ENCODE measurements at places on chromosomes 3 and 15. TPM values are rescaled to one million over a fixed set of nuclear protein-coding genes. Genes with fewer than 3 reads are reported as not detected.

DNA sequence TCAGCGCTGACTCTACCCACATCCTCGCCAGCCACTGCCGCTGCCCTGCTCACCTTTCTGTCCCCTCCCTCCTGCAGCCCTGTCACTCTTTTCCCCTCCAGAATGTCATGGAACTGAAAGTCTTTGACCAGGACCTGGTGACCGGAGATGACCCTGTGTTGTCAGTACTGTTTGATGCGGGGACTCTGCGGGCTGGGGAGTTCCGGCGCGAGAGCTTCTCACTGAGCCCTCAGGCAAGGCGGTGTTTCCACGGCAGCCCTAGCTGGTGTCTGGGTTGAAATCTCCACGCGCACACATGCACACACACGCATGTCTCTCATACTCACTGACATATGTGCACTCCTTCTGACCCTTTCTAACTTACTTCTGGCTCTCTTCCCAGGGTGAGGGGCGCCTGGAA lies 2.0 kb downstream of the PLA2G4B start:
- no peak for DNase-seq

- no peak for DNase-seq
These were observed 222.6 kb upstream of the NECTIN3 start for GRCh38 chr3:110849064-110849463.

DNA sequence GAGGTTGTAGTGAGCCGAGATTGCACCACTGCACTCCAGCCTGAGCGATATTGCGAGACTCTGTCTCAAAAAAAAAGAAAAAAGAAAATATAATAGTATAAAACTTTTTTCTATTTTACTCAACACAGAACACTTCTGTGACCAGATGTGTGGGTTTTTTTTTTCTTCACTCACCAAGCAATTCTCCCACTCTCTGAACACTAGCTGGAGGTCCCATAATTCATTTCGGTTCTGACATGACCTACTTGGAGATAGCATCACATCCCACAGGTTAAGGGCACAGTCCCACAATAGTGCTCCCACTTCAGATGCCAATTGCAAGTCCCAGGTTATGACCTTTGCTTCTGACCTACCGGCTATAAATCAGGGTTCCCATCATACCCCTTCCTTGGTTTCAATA lies 35.0 kb downstream of the KAT2B start:
- no peak for DNase-seq

The EPHB3 gene
- 5.2 TPM for total RNA-seq

The SI gene
- 78.4 TPM for total RNA-seq

GRCh38 chr3:8882171-8882593 lies 81.1 kb downstream of the RAD18 start:
- no peak for DNase-seq

- DNase-seq = no peak
These were observed 51.5 kb downstream of the PGPEP1L start for GRCh38 chr15:98955961-98956723.

DNA sequence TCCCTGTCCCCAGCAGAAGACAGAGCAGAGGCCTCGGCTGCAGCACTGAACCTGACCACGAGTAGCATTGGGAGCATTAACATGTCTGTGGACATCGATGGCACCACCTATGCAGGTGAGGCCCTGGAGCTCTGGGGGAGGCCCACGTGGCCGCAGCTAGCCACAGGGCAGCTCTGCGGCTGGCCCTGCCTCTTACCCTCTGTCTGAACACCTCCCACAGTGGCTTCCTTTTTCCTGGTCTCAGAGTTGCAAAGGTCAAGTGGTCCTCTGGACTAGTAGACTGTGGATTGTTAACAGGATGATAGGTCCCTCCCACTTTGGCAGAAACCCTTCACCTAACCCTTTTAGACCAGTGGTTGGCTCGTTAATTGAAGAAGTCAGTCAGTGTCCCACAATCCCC lies 22.5 kb upstream of the CLK3 start:
- DNase-seq = no peak

The OR4F6 gene
- not detected for total RNA-seq

The PLD1 gene
- 71.1 TPM for total RNA-seq

DNA sequence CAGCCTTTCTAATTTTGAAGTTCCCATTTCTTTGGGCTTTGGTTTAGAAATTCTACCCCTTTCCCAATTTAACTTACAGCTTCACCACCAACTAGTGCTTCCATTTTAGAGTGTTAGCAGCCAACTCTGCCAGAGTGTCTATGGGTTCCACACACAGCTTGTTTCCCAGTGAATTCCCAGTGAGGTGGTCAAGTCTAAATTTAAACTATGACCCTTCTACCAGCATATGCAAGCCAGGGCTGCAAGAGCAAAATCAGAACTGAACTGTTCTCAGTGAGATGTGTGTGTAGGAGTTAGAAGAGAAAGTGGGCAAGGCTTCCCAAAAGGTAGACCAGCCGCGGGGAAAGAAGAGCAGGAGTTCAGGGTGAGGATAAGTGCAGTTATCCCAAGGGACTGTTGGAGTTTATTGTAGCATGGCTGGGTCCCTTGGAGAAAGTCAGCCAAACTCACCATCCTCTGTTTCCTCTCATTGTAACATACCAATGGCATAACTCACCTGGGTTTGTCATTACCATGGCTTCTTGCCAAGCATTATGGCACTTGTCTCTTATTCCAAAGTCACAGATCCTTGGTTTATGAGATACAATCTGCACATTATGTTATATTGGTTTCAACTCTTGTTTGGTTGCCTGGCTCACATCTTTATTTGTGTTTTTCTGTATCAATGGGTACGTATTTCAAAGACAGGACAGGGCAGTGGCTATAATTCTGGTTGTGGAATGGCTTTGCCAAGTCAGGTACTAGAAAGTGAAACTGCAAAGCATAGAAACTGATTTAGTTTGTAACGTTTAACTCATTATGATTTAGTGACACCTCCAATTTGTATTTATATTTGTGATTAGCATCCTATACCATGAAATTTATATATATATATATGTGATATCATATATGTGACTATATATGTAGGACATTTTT lies 130.2 kb upstream of the UMPS start:
- DNase-seq = no peak

- DNase-seq = no peak
These were observed 43.9 kb downstream of the B3GNT5 start for GRCh38 chr3:183296944-183297343.

The PROS1 gene
- total RNA-seq = 115 TPM

- peak; percentile 88 for DNase-seq
These were observed 40.4 kb downstream of the WHAMM start for GRCh38 chr15:82849556-82850512.

- no peak for DNase-seq
These were observed 68.8 kb downstream of the FOXB1 start for GRCh38 chr15:60072826-60073465.

GRCh38 chr3:173599673-173600072 lies 202.1 kb downstream of the NLGN1 start:
- no peak for DNase-seq

DNA sequence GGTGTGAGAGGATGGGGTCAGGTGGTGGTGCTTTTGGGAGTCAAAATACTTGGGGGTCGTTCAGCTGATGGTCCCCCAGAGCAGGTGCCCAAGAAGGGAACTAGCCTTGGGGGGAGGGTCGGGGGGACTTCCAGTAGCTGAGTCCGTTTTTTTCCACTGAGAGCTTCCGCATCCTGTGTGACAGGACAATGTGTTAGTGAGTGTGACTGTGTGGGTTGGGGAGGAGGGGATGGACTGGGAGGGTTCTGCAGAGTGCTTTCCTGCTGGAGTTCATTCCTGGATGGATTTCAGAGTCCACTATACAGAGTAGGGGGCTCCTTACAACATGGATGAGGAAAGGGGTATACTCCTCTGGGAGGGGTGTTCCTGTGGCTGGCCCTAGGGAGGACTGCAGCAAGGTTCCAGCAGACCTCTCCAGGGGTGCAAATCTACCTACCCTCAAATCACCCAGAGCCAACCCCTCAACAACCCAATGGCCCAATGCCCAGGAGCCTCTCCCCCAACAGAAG lies 601 bp upstream of the HYAL2 start:
- no peak for DNase-seq

The RYR3 gene
- total RNA-seq = 0.37 TPM

DNA sequence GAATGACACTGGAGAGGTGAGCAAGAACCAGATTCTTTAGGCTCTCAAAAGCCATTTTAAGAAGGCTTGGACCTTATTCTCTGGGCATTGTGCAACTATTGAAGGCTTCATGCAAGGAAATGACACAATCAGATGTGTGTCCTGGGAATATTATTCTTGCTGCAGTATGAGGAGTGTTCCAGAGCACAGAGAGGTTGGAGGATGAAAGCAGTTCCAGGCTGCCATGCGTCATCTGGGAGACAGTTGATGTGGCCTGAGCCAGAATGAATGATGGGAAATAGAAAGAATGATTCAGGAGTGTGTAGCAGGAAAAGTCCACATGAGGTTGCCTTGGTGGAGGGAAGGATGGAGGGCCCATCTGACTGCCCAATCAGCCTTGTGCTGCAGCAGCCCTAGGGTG lies 123.1 kb downstream of the CHCHD6 start:
- no peak for DNase-seq

DNA sequence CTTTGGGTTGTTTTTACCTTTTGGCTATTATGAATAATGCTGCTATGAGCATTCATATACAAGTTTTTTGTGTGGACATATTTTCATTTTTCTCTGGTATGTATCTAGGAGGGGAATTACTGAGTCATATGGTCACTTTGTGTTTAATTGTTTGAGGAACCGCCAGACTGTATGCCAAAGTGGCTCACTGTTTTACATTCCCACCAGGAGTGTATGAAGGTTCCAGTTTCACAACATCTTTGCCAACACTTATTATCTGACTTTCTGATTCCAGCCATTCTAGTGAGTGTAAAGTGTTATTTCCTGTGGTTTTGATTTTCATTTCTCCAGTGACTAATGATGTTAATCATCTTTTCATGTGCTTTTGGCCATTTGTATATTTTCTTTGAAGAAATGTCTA lies 51.8 kb downstream of the CMTM7 start:
- DNase-seq = no peak

The LNP1 gene
- total RNA-seq = 4.3 TPM

DNA sequence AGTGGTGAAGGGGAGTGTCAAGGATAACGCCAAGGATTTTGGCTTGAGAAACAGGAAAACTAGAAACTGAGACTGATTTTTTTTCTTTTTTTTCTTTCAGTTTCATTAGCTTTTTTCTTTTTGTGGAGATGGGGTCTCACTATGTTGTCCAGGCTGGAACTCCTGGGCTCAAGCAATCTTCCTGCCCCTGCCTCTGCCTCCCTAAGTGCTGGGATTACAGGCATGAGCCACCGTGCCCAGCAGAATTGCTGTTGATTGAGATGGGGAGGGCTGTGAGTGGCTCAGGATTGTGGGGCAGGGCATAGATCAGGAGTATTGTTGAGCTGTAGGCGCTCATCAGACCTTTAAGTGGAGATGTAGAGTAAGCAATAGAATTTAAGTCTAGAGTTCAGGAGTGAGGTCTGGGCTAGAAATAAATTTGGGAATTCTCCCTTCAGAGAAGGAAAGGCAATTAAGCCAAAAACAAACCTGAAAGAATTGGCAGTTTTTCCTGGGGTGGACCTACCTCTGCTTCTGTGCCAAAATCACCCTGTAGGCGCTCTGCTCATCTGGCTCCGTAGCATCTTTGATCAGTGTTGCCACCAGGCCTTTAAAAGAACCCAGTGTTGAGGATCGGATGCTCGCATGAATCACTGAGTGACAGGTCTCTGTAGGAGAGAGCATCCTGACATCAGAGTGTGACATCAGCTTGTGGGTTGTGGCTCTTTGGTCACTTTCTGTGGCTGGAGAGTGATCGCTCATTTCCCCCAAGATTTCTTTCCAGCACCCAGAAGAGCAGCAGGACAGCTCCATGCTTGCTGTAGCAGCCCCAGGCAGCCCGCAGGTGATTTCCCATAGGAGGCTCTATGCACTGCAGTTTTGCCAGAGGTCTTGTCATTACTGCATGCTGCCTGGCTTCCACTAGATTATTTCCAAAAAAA lies 15.8 kb downstream of the ABHD17C start:
- no peak for DNase-seq

GRCh38 chr15:32029409-32029861 lies 880 bp upstream of the CHRNA7 start:
- DNase-seq = peak; percentile 74

DNA sequence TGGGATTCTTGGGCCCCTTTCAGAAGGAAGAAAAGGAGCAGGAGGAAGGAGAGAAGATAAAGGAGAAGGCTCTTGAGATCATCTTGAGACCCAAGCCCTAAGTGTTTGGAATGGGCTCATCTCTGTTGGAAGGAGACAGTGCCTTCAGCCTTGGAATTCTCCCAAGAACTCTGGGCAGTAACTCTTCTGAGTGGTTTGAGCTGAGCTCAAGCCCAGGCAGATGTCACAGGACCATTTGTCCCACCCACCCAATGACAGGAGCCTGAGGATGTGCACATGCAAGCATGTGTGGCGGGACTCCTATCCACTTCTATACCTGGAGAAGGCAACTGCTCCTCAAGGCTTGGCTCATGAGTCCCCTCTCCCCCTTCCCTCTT lies 14.6 kb upstream of the TMEM40 start:
- DNase-seq = no peak

GRCh38 chr3:168653255-168653654 lies 557.5 kb upstream of the GOLIM4 start:
- DNase-seq = no peak

The ANKUB1 gene
- not detected for total RNA-seq

- DNase-seq = peak; percentile 5
These were observed 138.5 kb downstream of the ARPP21 start for GRCh38 chr3:35777563-35778554.

The CPA3 gene
- total RNA-seq = 0.08 TPM

GRCh38 chr3:157442729-157443128 lies 6.1 kb downstream of the PTX3 start:
- no peak for DNase-seq

- DNase-seq = no peak
These were observed 209.5 kb downstream of the DTWD1 start for GRCh38 chr15:49830391-49830790.

- DNase-seq = peak; percentile 10
These were observed 52.6 kb upstream of the TEX264 start for GRCh38 chr3:51618496-51618895.

GRCh38 chr3:132595014-132595413 lies 2.1 kb upstream of the ACKR4 start:
- no peak for DNase-seq

DNA sequence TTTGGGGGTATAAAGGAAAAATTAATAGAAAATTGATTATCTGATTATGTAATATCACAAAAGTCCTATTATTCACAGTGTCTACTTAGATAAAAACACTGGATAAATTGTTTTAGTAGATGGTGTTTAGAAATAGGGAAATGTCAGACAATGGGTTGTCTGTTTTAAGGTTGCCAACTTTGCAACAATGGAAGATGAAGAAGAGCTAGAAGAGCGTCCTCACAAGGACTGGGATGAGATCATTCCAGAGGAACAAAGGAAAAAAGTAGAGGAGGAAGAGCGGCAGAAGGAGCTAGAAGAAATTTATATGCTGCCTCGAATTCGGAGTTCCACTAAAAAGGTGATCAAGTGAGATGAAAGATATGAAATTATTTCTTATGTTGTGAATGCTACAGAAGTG lies 84.0 kb downstream of the CHD2 start:
- DNase-seq = no peak

GRCh38 chr15:88646088-88646405 lies 7.2 kb downstream of the ISG20 start:
- no peak for DNase-seq

GRCh38 chr3:177665122-177665808 lies 468.0 kb upstream of the TBL1XR1 start:
- no peak for DNase-seq

The PGBD4 gene
- total RNA-seq = 2.0 TPM

The CCDC191 gene
- total RNA-seq = 3.0 TPM

The SLC2A2 gene
- total RNA-seq = 123 TPM

Data from hepatocyte (in vitro differentiated cells).